ENCODE measurements at places on chromosomes 4 and X.

- no peak for DNase-seq
Measured at GRCh38 chr4:87166296-87166854, 54.0 kb downstream of the KLHL8 start.

DNA sequence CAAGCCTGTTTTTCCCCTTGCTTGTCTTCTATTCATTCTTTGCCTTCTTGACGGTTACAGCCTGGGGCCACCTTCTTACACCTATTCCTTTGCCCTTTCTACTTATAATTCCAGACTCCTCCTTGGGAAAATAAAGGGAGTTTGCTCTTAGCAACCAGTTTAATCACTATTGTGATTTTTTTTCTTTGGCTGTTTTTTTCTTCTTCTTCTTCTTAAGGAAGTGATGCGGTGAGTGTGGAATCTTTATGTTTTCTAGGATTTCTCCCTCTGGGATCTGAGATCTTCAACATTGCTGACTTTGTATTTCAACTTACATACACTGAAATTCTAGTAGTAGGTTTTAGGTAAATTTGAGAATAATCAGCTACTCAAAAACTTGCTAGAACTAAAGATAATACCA lies 1.1 kb upstream of the KLHL13 start:
- DNase-seq = no peak

DNA sequence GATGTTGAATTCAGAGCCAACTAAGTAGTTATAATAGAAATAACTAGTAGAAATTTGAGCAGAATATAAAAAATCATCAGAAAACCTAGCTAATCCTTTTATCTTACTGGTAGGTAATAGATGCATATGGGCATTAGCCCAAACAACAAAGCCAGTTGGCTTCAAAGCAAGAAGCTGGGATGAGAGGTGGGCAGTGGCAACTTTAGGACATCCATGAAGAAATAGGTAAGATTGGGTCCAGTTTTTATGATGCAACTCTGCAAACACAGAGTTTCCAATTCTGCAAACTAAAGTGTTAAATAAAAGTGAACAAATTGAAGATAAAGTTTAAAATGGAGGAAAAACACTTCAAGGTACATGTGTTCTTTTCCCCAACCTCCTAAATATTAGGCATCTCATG lies 5.1 kb downstream of the PGRMC2 start:
- DNase-seq = no peak

- no peak for DNase-seq
Measured at GRCh38 chrX:47608130-47608810, 11.4 kb downstream of the SYN1 start.

Measured in naive thymus-derived CD8-positive, alpha-beta T cell (primary cell).